ENCODE measurements at places on chromosomes 1 and 21.

DNA sequence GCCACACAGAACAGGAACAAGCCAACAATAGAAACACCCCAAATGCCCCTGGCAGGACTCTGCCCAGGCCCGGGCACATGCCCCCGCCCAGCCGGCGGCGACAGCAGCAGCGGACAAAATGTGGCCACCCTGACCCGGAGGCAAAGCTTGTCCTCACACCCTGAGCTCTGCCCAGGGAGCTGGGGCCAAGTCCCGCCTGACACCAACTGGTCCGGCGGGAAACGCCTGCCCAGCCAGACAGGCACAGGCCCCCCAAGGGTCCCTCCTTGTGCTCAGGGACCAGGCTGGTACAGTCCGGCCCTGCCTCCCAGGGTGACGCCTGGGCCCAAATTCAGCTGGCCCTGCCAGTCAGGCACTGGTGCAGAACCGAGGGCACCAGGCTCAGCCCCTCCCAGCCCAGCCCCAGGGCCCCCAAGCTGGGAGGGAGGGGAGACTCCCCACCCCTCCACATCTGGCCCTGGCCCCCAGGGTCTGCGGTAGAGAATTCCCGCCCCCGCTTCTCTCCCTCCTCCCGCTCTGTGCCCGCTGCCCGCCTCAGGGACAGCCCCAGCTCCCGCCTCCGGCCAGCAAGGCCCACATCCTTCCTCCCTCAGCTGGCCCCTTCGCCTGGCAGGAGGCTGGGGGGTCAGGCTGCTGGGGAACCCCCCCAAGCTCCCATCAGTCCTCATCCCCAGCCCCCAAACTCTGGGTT is 2.0 kb downstream of the AHDC1 start:
- no peak for DNase-seq

DNA sequence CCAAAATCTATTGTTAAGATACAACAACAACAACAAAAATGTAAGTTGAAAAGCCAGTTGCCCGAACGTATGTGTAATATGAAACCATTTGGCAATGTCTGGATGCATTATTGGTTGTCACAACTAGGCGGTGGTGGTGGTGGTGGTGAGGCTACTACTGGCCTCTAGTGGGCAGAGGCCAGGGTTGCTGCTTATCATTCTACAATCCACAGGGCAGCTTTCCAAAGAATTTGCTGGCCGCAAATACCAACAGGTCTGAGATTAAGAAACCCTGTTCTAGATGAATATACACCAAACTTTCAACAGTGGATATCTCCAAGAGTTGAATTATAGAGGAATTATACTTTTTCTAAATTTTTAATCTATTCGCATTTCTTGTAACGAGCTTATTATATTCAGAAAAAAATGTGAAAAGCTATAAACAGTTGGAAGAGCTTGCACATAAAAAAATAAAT is 26.8 kb upstream of the ZNF697 start:
- peak; percentile 53 for DNase-seq

GRCh38 chr1:179025975-179026812 is 500 bp downstream of the FAM20B start:
- DNase-seq: peak; percentile 68

DNA sequence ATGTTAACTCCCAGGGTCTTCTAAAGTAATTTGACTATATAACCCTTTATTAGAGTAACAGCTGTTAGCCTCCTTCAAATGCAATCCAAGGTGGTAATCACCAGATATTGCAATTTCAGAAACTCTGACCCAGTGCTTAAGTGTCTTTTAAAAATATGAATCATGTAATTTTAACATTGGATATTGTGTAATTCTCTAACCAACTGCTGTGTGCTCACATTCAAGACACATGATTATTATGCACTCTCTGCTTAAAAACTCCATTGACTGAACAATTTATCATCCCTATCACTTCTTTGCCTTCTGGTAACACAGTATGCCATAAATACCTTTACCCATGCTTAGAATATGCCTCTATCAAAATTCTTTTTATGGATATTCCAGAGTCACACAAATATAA is 537.4 kb upstream of the RGS18 start:
- no peak for DNase-seq

- peak; percentile 43 for DNase-seq
These were observed 30.3 kb upstream of the CBR3 start for GRCh38 chr21:36104317-36105300.

GRCh38 chr1:237998581-237998980 is 107.9 kb upstream of the ZP4 start:
- no peak for DNase-seq

DNA sequence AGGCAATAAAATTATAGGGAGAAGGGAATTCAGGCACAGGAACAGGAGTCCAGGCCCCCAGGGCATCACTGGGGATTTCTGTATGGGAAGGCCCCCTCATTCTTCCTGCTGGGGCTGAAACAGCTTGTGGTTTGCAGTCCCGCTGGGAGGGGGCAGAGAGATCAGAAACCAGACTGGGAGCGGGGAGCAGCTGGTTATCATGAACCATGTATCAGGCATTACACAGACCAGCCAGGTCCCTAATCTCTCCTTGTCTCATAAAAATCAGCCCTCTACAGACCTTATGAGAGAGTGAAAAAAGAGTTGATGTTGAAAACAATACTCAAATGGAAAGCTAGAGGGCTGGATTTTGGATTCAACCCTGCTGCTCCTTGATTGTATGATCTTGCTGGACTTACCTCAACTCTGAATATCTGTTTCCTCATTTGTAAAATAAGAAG is 93.4 kb upstream of the F3 start:
- DNase-seq: no peak

DNA sequence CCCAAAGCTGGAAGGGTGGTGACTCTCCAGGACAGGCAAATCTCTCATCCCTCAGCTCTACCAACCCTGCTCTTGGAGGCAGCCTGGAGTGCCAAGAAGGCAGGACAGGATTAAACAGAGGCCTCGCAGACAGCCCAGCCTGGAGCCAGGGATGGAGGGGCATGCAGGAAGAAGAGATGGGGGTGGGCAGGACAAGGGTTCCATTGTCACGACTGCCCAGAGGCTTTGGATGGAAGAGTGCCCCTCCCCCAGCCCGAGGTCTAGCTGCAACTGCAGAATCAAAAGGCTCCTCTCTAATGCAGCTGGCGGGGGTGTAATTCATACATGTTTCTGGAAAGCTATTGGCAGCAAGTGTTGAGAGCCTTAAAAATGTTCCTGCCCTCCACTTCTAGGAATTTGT is 8.8 kb downstream of the RAB7B start:
- DNase-seq: no peak

DNA sequence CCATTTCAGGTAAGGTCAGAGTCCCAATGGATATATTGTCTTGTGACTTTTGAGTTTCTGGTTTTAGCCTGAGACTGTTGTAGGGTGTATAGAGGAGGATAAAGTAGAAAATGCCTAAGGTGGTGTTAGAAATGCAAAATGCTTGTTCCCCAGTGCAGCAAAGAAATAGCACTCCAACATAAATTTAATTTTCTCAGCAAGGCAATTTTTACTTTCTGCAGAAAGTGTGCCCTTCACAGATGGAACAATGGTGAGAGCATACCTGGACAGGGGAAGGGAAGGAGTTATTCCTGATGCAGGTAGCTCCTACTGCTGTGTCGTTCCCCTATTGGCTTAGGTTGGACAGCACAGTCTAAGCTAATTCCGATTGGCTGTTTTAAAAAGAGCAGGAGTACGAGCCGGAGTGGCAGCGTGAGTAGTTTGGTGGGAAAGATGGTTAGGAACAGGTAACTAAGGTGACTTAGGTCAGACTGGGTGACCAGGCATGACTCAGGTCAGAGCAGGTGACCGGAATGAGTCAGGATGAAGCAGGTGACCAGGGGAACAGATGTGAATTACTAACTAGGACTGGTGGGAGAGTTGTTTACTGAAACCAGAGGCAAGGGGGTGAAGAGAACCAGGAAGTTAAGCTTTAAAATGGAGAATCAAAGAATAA is 21.5 kb downstream of the SPATA45 start:
- no peak for DNase-seq

DNA sequence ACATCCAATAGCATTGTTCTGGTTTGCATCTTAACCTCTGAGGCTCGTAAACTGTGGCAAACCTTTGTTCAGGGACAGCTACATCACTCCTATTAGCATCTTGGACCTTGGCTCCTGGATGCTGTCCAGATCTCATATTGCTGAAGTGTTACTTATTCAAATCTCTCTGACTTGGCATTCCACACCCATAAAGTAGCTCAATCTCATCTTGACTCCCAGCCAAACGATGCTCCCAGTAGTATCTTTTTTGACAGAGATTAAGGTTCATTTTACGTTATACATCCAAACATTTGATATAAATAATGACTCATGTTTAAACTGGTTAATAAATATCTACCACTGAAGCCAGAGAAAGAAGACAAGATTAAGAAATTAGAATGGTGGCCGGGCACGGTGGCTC is 4.4 kb upstream of the FLVCR1 start:
- no peak for DNase-seq

DNA sequence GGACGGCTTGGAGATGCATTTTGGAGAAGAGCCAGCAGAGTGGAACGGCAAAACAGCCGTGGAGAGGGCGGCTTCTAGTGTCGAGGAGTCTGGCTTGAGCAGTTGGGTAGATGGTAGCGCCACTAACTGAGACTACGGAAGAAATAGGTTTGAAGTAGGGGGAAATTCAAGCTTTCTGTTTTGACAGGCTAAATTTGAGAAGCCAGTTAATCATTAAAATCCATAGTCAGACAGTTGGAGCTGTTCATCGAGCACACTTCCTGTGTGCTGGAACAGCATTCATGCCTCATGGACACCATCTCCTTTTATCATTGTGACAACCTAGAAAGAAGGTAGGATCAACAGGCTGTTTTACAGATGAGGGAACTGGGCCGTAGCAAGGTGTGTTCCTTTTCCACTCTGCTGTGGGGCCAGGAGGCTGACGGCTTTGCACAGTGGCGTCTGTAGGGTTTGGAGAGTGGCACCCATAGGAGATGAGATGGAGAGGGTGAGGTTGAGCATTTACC is 3.4 kb upstream of the PKLR start:
- no peak for DNase-seq

- no peak for DNase-seq
These were observed 302.1 kb upstream of the RRP15 start for GRCh38 chr1:217983051-217983375.

DNA sequence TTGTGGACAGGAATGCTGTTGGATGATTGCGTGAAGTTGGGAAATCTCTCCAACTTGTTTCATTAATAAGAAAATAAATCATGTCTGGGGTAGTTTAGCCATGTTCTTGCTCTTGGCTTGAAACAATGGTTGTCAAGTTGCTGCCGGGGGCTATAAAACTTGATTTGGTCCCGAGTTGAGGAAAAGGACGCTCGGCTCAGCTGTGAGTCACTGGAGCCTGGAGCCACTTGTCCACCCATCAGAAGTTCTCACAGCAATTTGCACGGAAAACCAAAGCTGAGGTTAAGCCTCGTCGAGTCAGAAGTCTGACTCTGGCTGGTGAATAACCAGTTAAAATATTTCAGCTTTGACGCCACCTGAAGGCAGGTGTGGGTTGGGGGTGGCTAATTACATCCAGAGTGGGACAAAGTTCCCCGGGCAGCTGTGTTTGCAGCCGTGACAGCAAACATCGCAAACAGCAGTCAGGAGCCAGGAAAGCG is 19.7 kb upstream of the RIPK4 start:
- DNase-seq: no peak

GRCh38 chr1:58823481-58824010 is 39.7 kb upstream of the JUN start:
- no peak for DNase-seq

DNA sequence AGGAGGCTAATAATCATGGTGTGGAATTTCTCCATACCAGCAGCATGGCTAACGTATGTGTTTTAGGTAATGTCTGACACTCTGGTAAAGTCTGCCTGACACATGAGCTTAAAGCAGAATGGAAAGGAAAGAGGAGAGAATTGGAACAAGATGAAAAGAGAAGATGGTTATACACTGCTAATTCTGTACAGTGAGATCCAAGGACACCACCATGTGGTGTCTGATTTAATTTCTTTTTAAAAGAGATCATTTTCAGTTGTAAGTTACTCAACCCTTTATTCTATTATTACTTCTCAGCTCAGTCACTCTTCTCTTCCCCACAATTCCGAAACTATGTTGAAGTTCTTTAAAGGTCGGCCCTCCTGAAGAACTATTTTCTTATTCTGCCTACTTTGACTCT is 15.6 kb downstream of the PRKAB2 start:
- DNase-seq: no peak

DNA sequence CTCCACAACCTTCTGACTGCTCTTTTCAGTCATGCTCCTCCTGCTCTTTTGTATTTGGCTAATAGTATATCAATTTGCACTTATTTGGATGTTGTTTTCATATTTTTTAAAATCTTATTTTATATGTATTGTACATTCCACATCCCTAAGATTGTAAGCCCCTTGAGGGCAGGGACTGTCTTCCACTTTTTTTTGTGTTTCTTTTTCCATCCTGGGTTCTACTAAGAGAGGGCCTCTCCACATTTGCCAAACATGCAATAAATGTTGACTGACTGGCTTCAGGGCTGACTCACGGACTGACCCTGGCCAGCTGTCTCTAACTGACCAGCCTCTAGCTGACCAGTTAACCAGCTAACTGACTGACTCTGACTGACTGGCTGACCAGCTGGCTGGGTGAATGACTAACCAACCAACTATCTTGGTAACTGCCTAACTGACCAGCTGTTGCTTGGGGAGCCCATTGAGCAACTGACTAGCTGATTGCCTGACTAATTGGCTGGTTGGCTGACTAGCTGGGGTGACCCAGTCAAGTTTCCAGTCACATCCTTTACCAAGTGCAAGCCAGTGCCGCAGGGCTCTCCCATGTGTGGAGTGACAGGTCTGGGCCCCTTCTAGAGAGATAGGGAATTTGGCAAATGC is 16.1 kb downstream of the CSF1 start:
- no peak for DNase-seq

DNA sequence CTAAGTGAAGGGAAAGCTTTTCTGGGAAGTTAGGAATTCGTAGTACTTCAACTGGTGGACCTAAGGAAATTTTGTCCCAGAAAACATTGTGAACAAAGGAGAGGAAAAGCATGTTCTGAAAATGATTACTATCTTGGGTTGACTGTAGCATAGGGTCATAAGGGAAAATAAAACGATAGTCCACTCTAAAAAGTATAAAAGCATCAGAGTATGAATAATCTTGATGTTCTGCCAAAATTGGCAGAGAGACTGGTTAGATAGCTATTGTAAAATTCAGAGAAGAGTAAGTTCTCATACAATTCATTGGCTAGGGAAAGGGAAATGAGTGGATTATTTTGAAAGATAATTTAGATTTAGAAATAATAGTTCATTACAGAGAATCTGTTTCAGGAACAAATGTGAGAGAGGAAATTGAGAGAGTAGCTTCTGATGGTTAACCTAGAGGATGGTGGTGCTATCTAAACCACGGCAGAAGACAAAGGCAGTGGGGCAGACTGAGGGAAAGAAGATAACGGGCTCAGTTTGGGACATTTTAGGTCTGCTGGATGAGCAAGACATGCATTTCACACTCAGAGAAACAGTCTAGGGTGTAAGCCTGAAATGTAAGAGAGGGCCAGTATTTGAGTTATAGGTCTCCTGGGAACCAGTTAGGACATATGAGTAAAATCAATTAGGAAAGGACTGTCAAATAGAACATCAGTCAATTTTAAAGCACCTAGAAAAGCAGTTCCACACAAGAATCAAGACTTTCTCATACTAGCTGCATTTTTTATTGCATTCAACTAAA is 799.3 kb upstream of the CXADR start:
- DNase-seq: no peak
